Spinal cord (tissue), 10 donors: ENCODE measurements at places on chromosomes 7 and 10. TPM values are rescaled to one million over a fixed set of nuclear protein-coding genes. Genes with fewer than 3 reads are reported as not detected.

The PLEKHS1 gene
- not detected for total RNA-seq

The ZNF853 gene
- total RNA-seq: 12.9 TPM

The GJD4 gene
- 0.20 TPM for total RNA-seq

The SEMA3C gene
- total RNA-seq: 153 TPM

The FOXI2 gene
- not detected for total RNA-seq

The ACHE gene
- total RNA-seq: 14.7 TPM

The LRMDA gene
- 9.9 TPM for total RNA-seq

The CTAGE4 gene
- total RNA-seq: 1.6 TPM

The C1GALT1 gene
- total RNA-seq: 36.1 TPM

DNA sequence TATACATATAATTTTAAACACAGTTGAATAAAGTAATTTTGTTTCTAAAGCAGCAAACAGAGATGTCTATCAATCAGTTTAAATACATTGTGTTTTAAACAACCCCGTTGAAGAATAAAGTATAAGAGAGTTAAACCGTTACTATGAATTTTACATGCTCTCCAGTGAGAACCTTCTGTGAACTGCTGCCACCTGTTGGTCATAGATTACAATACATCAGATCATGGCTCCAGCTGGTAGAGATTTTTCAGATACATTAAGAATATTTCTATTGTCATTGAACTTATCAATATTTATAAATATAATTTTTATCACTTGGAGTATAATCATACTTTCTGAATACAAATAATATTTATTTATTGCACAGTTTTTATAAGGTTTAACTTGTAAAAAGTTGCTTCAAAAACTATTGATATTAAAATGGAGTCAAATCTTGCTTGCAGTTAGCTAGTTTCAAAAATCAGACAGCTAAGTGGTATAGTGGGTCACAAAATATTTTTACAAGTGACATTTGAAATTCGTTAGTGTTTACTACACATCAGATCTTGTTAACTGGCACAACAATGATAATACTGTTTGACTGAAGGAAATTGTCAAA, 561.2 kb upstream of the PHF14 start:
- no peak overlapping the region for H3K27ac ChIP-seq
- H3K27me3 ChIP-seq: no peaks in the 10 kb centered on the region
- H3K36me3 ChIP-seq: no peaks in the 10 kb centered on the region
- no peak overlapping the region for H3K4me3 ChIP-seq
- DNase-seq: peak; percentile 81

GRCh38 chr7:144133307-144133706, 10.3 kb downstream of the OR2A14 start:
- H3K4me3 ChIP-seq: no peak overlapping the region
- no peak overlapping the region for H3K27ac ChIP-seq

DNA sequence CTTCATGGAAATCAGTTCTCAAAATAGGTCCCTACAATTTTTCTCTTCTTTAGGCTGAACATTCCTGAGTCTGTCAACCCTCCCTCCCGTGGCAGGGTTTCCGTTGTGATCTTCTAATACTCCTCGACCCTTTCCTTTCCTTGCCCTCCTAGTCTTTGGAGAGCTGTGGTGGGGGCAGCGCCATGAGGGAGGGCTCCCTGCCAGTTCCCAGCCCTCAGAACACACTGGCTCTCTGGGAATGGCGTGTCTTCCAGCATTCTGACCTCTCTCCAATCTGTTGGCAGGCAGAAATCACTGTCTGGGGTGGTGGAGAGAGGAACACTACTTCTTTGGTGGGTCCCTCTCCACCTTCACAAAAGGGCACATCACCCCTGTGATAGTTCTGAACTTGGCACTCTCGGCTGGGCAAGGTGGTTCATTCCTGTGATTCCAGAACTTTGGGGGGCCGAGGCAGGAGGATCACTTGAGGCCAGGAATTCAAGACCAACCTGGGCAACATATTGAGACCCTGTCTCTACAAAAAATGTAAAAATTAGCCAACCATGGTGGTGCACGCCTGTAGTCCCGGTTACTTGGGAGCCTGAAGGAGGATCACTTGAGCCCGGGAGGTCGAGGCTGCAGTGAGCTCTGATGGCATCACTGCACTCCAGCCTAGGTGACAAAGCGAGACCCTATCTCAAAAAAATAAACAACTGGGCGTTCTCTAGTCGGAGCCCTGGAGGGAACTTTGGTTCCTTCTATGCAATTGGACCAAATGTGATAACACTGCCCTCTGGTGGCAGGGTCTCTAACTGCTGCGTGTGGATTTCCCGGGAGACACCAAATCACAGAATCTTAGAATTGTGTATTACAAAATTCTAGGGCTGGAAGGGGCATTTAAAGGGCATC, 13.1 kb upstream of the ARPC1A start:
- no peak overlapping the region for H3K27ac ChIP-seq
- no peaks in the 10 kb centered on the region for H3K36me3 ChIP-seq
- H3K4me1 ChIP-seq: no peaks in the 10 kb centered on the region

GRCh38 chr10:102153093-102153620, 968 bp downstream of the NOLC1 start:
- H3K27me3 ChIP-seq: no peaks in the 10 kb centered on the region
- peak overlapping the region; percentile 98 for H3K4me3 ChIP-seq
- H3K36me3 ChIP-seq: peaks cover 48% of the 10 kb centered on the region
- no peak overlapping the region for H3K27ac ChIP-seq
- H3K4me1 ChIP-seq: peaks cover 11% of the 10 kb centered on the region

DNA sequence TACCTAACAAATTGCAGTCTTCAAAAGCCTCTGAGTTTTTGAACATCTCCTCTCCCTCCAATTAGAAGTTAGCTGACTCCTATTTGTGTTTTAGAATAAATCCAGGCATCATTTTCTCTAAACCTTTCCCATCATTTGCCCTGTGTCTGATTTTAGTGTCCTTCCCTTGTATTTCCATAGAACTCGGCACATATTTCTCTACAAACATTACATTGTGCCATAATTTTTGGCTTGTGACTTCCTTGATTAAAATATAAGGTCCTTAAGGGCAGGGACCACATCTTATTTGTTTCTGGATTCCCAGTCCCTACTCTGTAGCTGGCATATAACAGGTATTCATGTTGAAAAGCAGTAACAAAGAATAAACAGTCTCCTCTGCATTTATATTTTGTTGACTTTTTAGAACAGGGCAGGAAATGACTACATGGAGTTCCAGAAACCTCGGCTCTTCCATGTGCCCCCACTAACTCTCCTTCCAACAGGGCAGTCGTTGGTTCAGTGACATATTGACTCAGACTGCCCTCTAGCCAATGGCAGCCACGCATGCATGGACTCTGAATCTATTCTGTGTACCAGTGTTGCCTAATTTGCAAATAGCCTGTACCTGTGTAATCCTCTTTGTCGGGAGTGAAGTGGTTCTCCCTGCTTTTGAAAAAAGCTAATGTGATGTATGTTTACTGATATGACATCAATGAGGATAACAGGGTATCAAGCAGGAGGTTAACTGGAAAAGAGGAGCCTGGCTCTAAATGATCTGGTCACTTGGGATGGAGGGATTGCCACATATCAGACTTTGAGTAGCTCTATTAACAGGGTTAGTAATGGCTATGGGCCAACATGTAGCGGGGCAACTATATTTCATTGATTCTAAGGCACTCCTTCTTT, 19.8 kb upstream of the CPN1 start:
- no peaks in the 10 kb centered on the region for H3K27me3 ChIP-seq
- DNase-seq: no peak
- H3K36me3 ChIP-seq: no peaks in the 10 kb centered on the region
- H3K4me1 ChIP-seq: no peaks in the 10 kb centered on the region

DNA sequence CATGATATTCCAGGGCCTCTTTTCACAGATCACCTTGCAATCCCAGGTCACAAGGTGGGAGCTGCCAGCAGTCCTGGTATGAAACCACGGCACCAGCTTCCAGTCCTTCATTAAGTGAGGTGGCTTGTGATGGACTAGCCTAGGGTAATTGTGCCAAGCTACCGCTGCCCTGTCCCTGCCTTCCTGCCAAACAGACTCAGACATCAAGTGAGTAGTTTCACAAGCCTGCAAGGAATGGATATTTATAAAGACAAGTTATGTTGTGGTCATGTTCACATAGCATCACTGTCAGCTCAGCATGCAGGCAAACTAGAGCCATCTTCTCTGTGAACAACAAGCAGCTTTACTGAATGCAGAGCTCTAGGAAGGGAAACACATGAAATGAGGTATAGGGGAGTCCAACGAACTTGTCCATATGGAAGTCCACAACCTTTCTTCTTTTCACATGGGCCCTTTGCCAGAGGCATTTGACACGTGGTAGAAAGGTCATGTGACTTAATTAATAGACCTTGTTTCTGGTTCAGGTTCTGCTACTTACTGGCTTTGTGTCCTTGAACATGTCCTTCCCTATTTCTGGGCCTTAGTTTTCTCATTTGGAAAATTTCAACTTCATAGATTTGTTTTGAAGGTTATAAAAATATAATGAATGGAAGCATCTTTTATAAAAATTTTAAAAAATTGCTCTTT, 1061.2 kb downstream of the KCNMA1 start:
- H3K27ac ChIP-seq: no peak overlapping the region
- H3K27me3 ChIP-seq: no peaks in the 10 kb centered on the region
- DNase-seq: no peak
- H3K4me3 ChIP-seq: no peak overlapping the region
- H3K36me3 ChIP-seq: no peaks in the 10 kb centered on the region

GRCh38 chr7:27906385-27907091, 166.6 kb downstream of the TAX1BP1 start:
- H3K27ac ChIP-seq: no peak overlapping the region
- no peak overlapping the region for H3K4me3 ChIP-seq
- H3K36me3 ChIP-seq: no peaks in the 10 kb centered on the region
- peaks cover 9% of the 10 kb centered on the region for H3K4me1 ChIP-seq
- DNase-seq: no peak

DNA sequence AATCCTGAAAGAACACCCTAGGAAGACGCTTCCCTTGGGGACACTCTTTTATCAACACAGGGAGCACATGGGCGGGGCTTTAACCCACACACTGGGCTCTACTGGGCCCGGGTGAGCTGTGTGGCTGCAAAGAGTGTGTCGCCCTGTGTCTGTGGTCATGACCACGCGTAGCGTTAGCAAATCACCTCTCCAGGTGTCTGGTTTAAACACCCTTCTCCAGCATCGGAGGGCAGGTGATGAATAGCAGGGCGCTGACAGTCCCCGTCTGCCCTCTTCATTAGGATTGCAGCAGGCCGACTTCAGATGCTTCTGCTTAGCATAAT, 127.7 kb downstream of the ADARB2 start:
- H3K27ac ChIP-seq: no peak overlapping the region
- peaks cover 25% of the 10 kb centered on the region for H3K4me1 ChIP-seq
- peaks cover 4% of the 10 kb centered on the region for H3K36me3 ChIP-seq
- DNase-seq: no peak
- no peak overlapping the region for H3K4me3 ChIP-seq

DNA sequence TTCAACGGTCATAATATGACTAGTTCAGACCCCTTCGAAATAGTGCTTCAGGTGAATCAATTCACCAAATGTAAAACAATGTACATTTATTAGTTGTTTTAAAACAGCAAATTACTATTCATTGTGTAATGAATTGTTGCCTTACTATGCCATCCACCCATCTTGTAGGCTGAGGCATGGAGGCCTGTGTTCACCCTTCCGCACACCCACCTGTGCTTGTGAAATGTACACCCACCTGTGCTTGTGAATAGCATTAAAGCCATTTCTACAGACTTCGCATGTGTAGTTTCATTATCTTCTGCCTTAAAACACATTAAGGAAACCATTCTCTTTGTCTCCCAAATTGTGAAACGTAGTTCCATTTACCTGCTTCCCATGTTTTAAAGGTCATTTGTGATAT, 16.8 kb downstream of the CLRN3 start:
- H3K4me1 ChIP-seq: peaks cover 13% of the 10 kb centered on the region
- no peak overlapping the region for H3K4me3 ChIP-seq
- H3K27ac ChIP-seq: no peak overlapping the region
- no peaks in the 10 kb centered on the region for H3K36me3 ChIP-seq
- no peaks in the 10 kb centered on the region for H3K27me3 ChIP-seq

DNA sequence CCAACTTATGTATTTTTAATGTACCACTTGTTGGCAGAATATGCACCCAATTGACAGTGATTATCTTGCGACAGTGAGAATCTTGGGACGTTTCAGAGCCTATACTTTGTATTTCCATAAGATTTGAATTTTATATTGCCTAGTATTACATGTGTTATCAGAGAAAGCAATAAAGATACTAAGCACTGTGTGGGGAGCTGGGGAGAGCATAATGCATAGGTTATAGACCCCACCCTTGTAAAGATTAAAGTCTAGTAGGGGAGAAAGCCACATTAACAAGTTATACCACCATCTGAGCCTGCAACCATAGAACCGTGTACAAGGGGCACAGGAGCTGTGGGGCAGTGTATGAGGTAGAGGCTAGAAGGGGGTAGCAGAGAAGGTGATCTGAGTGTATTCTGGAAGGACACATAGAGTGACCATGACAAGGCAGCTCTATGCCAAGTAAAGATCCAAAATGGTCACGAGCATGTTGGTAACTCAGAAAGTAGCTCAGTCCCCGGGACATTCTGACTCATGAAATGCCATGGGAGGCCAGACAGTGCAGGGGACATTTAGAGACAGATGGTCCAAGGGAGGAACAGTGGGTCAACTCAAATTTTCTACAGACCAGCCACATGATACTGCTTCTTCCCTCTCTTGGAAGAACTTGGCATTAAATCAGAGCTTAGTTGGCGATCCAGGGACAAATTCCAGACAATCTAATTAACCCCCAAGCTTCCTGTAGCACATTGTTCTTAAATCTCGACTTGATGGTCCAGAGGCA, 84.5 kb downstream of the ADRA2A start:
- no peaks in the 10 kb centered on the region for H3K27me3 ChIP-seq
- no peak for DNase-seq
- H3K4me1 ChIP-seq: no peaks in the 10 kb centered on the region

DNA sequence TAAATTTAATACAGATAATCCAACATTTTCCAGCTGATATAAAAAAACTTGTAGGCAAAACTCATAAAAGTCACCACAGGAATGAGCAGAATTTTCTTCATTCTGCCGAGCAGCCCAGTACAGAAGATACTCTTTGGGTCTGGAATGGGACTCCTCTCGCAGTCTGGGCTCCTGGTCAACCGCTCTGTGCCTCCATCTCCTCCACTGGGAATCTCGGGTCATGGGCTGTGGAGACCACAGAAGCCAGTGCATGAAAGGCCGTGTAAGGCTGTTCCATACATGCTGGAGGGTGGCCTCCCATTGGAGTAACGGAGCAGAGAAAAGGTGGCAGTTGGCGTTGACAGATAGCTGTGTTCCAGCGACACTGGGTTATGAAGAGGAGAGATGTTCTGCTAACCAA, 616.4 kb upstream of the MGMT start:
- no peaks in the 10 kb centered on the region for H3K36me3 ChIP-seq
- no peak for DNase-seq
- H3K4me1 ChIP-seq: peaks cover 36% of the 10 kb centered on the region
- no peak overlapping the region for H3K4me3 ChIP-seq
- H3K27me3 ChIP-seq: no peaks in the 10 kb centered on the region
- no peak overlapping the region for H3K27ac ChIP-seq

GRCh38 chr7:121306565-121306964, 22.2 kb upstream of the WNT16 start:
- DNase-seq: no peak
- H3K36me3 ChIP-seq: no peaks in the 10 kb centered on the region
- no peak overlapping the region for H3K4me3 ChIP-seq
- no peaks in the 10 kb centered on the region for H3K27me3 ChIP-seq
- no peaks in the 10 kb centered on the region for H3K4me1 ChIP-seq

- H3K36me3 ChIP-seq: peaks cover 6% of the 10 kb centered on the region
- H3K4me1 ChIP-seq: peaks cover 26% of the 10 kb centered on the region
- DNase-seq: no peak
Measured at GRCh38 chr7:151730591-151730990, 146.3 kb downstream of the PRKAG2 start.
